ENCODE measurements at places on chromosomes 7 and 10. TPM values are rescaled to one million over a fixed set of nuclear protein-coding genes. Genes with fewer than 3 reads are reported as not detected.

ZNF117 gene
- total RNA-seq: 52.7 TPM

MSMB gene
- not detected for total RNA-seq

SUN3 gene
- not detected for total RNA-seq

PRTFDC1 gene
- total RNA-seq: 29.0 TPM

LDB3 gene
- 24.9 TPM for total RNA-seq

COPG2 gene
- total RNA-seq: 48.4 TPM

ELMO1 gene
- total RNA-seq: 58.2 TPM

CPED1 gene
- 82.0 TPM for total RNA-seq

CPEB3 gene
- 18.1 TPM for total RNA-seq

FANK1 gene
- 3.1 TPM for total RNA-seq

CRPPA gene
- total RNA-seq: 9.6 TPM

Data from camera-type eye (tissue), 1 donor.